ENCODE measurements at places on chromosomes 16 and 17.

DNA sequence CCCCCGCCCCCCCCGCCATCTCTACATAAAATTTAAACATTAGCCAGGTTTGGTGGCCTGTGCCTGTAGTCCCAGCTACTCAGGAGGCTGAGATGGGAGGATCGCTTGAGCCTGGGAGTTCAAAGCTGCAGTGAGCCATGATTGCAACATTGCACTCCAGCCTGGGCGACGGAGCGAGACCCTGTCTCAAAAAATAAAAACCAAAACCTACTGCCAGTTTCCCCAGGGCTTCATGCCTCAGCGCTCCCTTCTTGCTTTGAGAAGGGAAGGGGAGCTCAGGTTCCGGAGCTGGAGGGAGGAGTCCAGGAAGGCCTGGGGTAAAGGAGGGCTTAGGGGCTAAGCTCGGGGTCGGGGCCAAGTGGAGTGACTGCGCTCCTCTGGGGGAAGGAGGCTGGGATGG is 20.5 kb downstream of the PLCD3 start:
- no peak for DNase-seq

GRCh38 chr16:85653290-85653891 is 35.4 kb downstream of the GINS2 start:
- DNase-seq: no peak

DNA sequence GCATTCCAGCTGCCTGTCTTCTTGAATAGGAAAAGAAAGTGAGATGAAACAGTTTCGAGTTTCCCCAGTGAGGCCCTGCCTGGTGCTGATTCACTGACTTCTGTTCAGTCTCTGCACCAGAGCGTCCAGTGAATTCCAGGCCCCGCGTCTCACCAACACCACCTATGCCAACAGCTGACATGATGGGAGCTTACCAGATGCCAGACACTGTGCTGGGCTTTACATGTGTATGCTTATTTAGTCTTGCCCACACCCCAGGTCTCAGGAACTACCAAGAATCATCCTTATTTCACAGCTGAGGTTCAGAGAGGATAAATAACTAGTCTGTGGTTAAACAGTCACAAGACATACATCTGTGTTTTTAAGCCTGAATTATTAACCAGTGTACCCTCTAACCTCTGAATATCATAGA is 29.1 kb upstream of the IRX6 start:
- DNase-seq: no peak

DNA sequence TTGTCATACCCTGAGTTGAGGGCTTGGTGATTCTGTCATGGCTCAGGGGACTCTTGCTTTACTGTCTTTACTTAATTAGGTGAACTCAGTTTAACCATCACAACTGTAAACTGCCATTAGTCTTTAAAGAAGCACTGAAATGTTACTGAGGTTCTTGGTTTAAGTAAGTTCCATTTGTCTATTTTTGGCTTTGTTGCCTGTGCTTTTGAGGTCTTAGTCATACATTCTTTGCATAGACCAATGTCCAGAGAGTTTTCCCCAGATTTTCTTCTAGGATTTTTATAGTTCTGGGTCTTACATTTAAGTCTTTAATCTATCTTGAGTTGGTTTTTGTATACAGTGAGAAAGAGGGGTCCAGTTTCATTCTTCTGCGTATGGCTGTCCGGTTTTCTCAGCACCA is 137.5 kb downstream of the SOCS1 start:
- DNase-seq: no peak

DNA sequence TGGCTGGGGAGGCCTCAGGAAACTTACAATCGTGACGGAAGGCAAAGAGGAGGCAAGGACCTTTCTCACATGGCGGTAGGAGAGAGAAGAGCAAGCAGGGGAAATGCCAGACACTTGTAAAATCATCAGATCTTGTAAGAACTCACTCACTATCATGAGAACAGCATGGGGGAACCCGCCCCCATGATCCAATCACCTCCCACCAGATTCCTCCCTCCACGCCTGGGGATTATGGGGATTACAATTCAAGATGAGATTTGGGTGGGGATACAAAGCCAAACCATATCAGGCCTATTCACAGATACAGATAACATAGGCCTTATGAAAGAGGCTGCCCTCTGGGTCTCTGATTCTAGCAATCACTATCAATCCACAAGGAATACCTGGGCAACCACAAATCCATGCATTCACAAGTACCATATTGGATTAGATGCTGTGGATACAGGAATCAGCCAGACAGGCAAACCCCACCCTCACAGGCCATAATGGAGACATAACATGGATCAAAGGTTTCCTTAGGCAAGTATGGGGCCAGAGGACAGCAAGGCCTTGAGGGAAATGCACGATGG is 284.9 kb downstream of the SOX9 start:
- no peak for DNase-seq

- no peak for DNase-seq
These were observed 564.0 kb downstream of the MAF start for GRCh38 chr16:79036541-79036940.

DNA sequence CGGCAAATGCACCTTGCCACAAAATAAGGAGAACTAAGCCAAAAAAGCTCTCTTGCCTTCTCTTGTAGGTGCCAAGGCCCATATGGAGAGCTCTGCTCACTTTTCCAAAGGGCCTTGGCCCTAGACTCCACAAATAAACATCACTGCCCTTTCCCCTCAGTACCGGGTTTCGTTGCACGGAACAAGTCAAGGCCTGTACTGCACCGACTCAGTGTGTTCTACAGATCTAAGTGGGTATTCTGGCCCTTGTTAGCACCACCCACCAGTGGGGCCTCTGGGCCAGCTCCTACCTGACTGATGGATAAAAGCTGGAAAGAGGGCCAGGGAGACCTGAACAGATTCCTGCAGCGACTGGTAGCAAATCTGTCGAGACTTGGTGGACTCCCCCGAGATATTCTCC is 43.7 kb upstream of the GSG1L start:
- no peak for DNase-seq

GRCh38 chr16:89194340-89195311 is 5.7 kb downstream of the SLC22A31 start:
- DNase-seq: no peak

- no peak for DNase-seq
These were observed 97.4 kb upstream of the CIBAR2 start for GRCh38 chr16:85209526-85210121.

GRCh38 chr17:65783845-65784334 is 222.4 kb upstream of the AXIN2 start:
- DNase-seq: no peak

DNA sequence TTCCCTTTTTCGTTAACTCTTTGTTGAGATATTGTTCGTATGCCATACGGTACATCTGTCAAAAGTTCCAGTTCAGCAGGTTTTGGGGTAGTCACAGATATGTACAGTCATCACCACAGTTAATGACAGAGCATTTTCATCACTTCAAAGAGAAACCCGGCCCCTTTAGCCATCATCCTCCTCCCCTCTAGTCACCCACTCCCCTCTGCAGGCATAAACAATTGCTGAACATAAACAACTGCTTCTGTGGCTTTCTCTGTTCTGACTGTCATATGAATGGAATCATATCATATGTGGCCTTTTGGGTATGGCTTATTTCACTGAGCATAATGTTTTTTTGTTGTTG is 59.3 kb downstream of the RNF213 start:
- DNase-seq: no peak

DNA sequence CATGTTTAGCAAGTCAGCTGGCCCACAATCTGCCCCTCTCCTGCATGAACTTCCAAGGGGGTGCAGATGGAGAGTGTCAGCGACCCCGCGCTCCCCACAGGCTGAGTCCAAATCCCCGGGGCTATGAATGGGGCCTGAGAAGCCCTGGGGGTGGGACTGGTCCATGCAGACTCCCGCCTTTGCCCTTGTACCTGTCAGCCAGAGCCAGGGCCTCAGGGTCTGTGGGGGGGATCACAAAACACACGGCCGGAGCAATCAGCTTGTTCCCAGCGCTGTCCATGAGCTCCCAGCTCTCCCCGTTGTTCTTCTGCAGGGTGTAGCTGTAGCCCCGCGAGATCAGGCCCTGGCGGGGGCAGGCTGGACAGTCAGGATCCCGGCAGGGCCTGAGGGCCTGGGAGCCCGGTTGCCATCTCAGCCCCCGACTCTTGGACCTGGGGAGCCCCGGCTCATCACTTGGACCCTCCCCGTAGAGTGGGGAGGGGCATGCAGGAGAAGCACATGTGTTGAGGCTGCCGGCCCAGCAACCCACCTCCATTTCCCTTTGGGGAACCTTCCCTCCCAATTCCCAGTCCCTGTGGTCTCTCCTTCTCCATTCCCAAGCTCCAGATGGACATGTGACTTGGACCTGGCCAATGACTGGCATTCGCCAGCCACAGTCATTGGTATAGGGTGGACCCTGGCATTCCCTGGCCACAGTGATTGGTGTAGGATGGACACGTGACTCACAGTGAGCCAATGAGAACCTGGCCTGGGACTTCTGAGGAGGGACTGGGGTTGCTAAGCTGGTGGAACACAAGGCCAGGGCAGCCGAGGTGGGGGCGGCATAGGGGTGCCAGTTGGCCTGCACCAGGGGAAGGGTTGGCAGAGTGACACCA is 42.4 kb downstream of the PPL start:
- no peak for DNase-seq

GRCh38 chr16:54284319-54284930 is 2.2 kb downstream of the IRX3 start:
- DNase-seq: no peak

- no peak for DNase-seq
These were observed 158.2 kb upstream of the MAF start for GRCh38 chr16:79758615-79759346.

GRCh38 chr17:10617120-10617505 is 40.0 kb downstream of the MYH3 start:
- DNase-seq: no peak

DNA sequence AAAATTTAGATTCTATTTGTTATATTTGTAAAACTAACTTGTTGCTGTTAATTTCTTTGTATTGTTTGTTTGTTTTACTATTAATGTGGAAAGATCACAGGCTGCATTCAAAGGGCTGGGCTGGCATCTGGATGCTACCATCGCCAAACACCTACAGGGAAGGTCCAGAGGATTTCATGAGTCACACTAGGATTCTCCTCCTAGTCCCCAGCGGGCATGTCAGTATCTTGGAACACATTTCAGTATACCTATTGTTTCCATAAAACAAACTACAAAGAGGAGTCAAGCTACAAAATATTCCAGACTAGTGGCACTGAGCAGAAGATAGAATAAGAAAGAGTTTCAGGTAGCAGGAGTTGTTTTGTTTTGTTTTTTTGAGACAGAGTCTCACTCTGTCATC is 55.3 kb downstream of the NOG start:
- DNase-seq: no peak

DNA sequence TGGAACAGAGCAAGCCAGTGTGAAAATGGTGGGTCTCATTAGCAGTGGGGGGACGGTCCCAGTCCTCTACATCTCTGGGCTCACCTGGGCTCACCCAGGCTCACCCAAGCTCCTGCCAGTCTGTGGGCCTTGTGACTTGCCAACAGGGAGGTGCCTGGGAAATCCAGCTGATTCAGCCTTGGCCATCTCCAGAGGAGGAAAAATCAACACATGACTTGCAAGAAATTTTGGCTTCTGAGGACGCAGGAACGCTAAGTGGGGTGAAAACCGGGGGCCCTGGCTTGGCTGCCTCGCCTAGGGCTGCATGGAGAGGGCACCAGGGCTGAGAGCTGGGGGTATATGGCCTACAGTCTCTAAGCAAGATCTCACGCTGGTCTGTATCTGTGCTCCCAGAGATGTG is 47.7 kb downstream of the VAC14 start:
- DNase-seq: no peak

GRCh38 chr16:84513123-84513522 is 8.7 kb upstream of the MEAK7 start:
- no peak for DNase-seq

GRCh38 chr16:57185446-57185944 is 344 bp downstream of the PSME3IP1 start:
- DNase-seq: peak; percentile 72

- no peak for DNase-seq
These were observed 69.0 kb downstream of the MRM3 start for GRCh38 chr17:850851-851763.

DNA sequence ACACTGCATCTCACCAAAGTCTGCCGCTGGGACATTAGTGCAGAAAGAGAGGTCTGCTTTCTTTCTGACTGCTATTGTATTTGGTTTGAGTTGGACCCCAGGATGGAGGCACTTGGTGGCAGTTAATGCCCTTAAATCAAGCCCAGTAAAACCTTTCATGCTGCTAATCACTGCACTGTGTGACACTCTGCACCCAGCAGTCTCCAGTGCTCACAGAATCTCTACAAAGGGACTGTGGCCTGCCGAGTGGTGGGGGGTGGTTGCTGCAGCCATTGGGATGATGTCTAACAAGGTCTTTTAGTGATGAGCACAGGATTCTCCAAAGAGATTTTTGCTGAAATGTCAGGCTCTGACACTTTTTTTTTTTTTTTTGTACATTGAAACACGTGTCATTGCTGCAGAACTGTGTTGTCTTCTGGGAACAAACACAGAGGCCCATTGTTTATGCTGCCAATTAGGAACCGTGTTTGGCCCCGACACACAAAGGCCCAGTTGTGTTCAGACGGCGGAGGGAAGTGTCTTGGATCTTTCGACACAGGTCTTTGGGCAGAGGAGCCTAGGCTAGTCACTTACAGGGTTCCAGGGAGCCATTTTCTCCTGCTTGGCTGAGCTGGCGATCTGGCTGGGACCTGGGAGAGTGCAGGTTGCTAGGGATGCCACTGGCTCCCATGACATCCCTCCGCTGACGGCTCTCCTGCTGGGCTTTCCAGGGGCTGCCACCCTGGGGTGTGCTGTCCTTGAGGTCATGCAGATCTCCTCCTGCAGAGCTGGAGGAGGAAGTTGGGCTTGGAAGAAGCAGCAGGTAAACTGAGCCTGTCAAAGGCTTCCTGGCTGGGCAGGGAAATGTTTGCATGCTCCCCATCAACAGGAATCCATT is 16.2 kb upstream of the TNRC6C start:
- DNase-seq: peak; percentile 59

GRCh38 chr17:60087882-60088669 is 9.4 kb upstream of the HEATR6 start:
- DNase-seq: no peak

DNA sequence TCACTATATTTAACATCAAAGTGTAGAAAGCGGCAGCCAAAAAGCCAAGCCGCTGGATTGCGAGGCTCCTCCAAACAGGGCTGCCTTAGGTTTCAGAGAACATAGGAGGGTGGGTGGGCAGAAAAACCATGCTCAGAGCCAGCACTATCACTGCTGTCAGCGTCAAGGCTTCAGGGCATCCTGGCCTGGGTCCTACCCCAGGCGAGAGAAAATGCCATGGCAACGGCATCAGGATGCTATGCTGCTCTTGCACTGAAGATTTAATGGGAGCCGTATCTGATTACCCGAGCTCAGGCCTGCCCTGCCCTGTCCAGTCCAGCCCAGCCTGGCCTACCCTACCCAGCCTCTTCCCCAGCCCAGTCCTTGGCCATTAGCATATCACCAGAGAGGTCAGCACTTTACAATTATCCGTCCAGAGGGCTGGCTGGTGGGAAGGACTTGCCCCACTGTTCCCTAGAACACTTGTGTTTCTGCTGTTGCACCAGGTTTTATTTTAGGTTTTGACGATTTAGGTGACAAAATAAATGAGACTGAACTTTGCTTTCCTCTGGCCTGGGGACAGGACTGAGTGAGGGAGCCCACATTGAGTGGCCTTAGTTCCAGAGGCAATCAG is 61.1 kb downstream of the TOM1L2 start:
- no peak for DNase-seq
